ENCODE measurements at places on chromosomes 5 and 9. TPM values are rescaled to one million over a fixed set of nuclear protein-coding genes. Genes with fewer than 3 reads are reported as not detected.

- DNase-seq, result no peak
These were observed 647.2 kb downstream of the BNC2 start for GRCh38 chr9:16223074-16223871.

- DNase-seq, result no peak
These were observed 74.4 kb downstream of the GLIS3 start for GRCh38 chr9:4225291-4226028.

Gene AK8
- 0.72 TPM for total RNA-seq

Gene GFPT2
- 60.2 TPM for total RNA-seq

Gene GBGT1
- total RNA-seq, result 28.9 TPM

Gene HARS2
- total RNA-seq, result 33.0 TPM

Measured in aorta (tissue), 5 donors.